ENCODE measurements at places on chromosomes 13 and 19. TPM values are rescaled to one million over a fixed set of nuclear protein-coding genes. Genes with fewer than 3 reads are reported as not detected.

The LHB gene
- not detected for total RNA-seq

The PPP1R12C gene
- 113 TPM for total RNA-seq

The SPACA4 gene
- total RNA-seq: not detected

The ARHGEF18 gene
- total RNA-seq: 40.9 TPM

- no peaks in the 10 kb centered on the region for H3K27me3 ChIP-seq
- no peaks in the 10 kb centered on the region for H3K36me3 ChIP-seq
- no peak for DNase-seq
- no peaks in the 10 kb centered on the region for H3K4me1 ChIP-seq
Observed at GRCh38 chr13:77398825-77399620, 72.1 kb upstream of the MYCBP2 start.

GRCh38 chr19:42108527-42109389, 23.5 kb downstream of the POU2F2 start:
- no peaks in the 10 kb centered on the region for H3K36me3 ChIP-seq
- H3K4me3 ChIP-seq: no peak overlapping the region
- peaks cover 4% of the 10 kb centered on the region for H3K4me1 ChIP-seq
- H3K27me3 ChIP-seq: peaks cover 61% of the 10 kb centered on the region
- peak; percentile 82 for DNase-seq
- H3K27ac ChIP-seq: no peak overlapping the region

DNA sequence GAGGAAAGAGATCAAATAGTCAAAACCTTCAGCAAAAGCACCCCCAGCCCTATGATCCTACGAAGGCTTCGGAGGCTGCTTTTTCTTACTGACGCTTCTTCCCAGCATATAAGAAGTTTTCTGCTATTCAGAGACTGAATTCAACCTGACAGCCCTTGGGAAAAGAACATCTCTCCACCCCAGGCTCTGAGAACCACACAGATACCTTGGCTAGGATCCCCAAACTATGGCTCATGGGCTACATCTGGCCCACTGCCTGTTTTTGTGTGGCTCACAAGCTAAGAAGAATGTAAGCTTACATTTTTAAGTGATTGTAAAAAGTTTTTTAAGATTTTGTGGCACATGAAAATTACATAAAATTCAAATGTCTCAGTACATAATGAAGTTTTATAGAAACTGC, 3.0 kb downstream of the SLC15A1 start:
- peaks cover 4% of the 10 kb centered on the region for H3K36me3 ChIP-seq
- DNase-seq: no peak
- no peak overlapping the region for H3K4me3 ChIP-seq
- peaks cover 41% of the 10 kb centered on the region for H3K27me3 ChIP-seq
- H3K27ac ChIP-seq: no peak overlapping the region

DNA sequence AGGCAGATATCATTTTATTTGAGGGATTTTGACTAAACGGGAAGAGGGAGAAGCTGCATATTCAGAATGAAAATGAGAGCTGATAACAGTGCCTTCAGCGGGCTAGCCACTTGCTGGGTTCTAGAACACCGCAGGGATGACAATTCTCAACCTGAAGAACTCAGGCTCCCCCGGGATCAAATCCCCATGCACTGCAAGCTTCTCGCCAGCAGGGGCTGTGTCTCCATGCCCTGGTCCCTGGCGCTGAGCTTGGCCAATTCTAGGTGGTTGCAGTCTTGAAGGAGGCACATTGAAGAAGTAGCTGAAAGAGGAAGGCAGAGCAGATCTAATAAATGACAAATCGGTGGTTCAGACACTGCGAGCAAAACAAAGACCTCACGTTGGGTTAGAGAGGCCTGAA, 128.7 kb downstream of the UQCRFS1 start:
- peaks cover 13% of the 10 kb centered on the region for H3K27me3 ChIP-seq
- no peak overlapping the region for H3K4me3 ChIP-seq
- no peaks in the 10 kb centered on the region for H3K36me3 ChIP-seq

DNA sequence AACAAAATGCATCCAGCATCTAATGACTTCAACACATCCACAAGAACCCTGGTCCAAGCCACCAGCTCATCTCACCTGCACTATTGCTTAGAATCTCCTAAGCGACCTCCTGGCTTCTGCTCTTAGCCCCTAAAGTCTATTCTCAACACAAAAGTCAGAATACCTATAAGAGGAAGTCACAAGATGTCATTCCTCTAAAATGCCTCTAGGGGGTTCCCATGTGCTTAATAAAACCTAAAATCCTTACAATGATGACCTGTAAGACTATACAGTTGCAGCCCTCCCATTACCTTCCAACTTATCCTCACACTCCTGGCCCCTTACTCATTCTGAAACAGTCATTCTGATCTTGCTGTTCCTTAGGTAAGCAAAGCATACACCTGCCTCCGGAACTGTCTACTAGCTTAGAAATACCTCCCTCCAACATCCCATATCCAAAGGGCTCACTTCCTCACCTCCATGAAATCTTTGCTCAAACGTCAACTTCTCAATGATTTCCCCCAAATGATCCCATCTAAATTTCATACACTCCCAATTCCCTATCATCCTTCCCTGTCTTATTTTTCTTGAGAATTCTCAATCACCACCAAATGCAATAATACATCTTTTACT, 10.0 kb downstream of the ATP7B start:
- no peak overlapping the region for H3K4me3 ChIP-seq
- no peak for DNase-seq
- no peaks in the 10 kb centered on the region for H3K36me3 ChIP-seq
- H3K27ac ChIP-seq: peak overlapping the region; percentile 13
- peaks cover 50% of the 10 kb centered on the region for H3K4me1 ChIP-seq

DNA sequence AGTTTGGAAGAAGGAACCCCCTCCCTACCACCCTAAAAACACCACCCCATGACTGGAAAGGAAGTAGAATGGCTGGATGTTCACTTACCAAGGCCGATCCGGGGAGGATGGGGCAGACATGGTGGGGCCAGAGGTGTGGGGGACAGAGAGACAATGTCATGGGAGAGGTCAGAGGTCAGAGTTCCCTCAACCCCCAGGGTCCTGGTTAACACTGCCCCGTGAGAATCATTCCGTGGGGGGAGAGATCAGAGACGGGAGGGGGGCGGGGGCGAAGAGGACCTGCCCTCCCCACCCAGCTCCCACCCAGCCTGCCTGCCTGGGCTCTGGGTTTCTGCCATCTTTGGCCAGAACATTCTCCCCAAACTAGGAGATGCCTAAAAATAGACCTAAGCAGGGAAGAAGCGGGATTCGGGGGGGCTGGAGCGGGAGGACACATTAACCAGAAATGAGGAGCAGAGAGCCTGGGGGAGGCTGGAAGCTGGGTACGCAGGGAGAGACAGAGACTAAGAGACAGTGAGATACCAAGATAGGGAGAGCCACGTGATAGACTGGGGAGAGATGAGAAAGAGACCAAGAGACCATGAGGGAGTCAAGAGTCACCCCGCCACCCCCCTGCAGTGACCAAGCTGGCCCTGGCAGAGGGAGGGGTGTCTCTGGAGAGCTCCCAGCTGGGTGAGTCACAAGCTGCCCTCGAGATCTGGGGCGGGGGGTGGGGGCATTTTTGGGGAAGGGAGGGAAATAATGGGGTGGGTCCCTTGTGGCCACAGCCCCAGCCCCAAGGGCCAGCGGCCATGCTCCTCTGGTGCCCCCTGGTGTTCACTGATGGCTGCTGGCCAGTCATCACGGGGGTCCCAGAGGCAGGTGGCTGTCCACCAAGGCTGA, 6.1 kb upstream of the KANK2 start:
- no peak overlapping the region for H3K4me3 ChIP-seq
- H3K4me1 ChIP-seq: peaks cover 5% of the 10 kb centered on the region
- DNase-seq: no peak
- no peaks in the 10 kb centered on the region for H3K27me3 ChIP-seq

DNA sequence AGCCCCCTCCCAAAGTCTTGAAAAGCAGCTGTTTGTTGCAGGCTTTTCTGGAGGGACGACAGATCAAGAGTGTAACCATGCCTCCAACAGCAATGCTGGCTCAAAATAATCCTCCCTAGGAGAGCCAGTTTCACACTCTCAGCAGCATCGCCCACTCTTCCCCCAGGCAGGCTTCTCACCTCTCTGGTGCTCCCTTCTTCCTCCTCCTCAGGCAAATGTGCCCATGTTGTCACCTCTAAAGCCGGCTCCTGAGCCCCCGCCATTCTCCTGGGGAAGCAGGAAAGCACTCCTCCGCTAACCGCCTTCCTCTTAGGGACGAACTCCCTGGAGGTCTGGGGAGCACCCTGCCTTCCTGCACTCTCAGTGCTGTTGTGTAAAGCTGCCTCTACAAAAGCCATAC, 98.9 kb upstream of the SGCG start:
- no peaks in the 10 kb centered on the region for H3K27me3 ChIP-seq
- no peak for DNase-seq
- no peaks in the 10 kb centered on the region for H3K36me3 ChIP-seq
- no peak overlapping the region for H3K27ac ChIP-seq
- no peak overlapping the region for H3K4me3 ChIP-seq

GRCh38 chr19:35135389-35135909, 590 bp upstream of the LGI4 start:
- H3K27ac ChIP-seq: no peak overlapping the region
- no peaks in the 10 kb centered on the region for H3K36me3 ChIP-seq
- peak; percentile 84 for DNase-seq
- peaks cover 8% of the 10 kb centered on the region for H3K27me3 ChIP-seq
- peak overlapping the region; percentile 45 for H3K4me3 ChIP-seq

GRCh38 chr19:16368385-16369305, 44.0 kb downstream of the KLF2 start:
- peaks cover 28% of the 10 kb centered on the region for H3K4me1 ChIP-seq
- H3K36me3 ChIP-seq: peaks cover 6% of the 10 kb centered on the region

GRCh38 chr13:97327086-97327485, 105.0 kb downstream of the MBNL2 start:
- H3K4me3 ChIP-seq: no peak overlapping the region
- H3K27ac ChIP-seq: no peak overlapping the region
- DNase-seq: no peak
- H3K4me1 ChIP-seq: peaks cover 14% of the 10 kb centered on the region
- H3K36me3 ChIP-seq: peaks cover 4% of the 10 kb centered on the region

DNA sequence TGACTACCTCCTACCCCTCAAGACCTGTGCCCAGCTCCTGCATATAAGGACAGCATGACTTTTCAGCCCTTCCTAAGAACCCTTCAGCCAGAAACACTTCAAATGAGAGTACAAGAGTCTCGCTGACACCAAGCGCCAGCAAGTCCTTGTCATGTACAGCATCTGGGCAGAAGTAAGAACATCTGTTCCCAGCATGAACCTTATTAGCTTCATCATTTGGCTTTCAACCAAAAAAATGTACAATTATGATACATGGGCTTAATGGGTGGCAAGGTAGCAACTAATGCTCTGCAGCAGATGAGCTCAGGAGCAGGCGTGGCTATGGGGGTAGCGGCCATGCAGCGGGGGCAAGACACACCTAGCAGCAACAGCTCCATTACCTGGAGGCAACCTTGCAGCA, 487.6 kb downstream of the COG6 start:
- H3K4me1 ChIP-seq: peaks cover 15% of the 10 kb centered on the region
- H3K36me3 ChIP-seq: no peaks in the 10 kb centered on the region
- H3K4me3 ChIP-seq: no peak overlapping the region
- no peak for DNase-seq
- H3K27ac ChIP-seq: no peak overlapping the region
- H3K27me3 ChIP-seq: peaks cover 21% of the 10 kb centered on the region

DNA sequence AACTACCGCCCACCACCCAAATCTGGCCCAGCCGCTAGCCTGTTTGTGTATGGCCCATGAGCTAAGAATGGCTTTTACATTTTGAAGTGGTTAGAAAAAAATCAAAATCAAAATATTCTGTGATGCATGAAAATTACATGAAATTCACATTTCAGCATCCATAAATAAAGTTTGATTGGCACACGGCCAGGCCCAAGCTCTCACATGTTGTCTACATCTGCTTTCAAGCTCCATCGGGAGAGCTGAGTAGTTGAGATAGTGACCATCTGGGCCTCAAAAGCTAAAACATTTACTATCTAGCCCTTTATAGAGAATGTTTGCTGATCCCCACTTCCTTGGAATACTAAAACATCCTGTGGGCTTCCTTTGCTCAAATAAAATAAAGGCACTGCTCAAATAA, 14.5 kb downstream of the RFX2 start:
- H3K4me3 ChIP-seq: no peak overlapping the region
- peaks cover 7% of the 10 kb centered on the region for H3K27me3 ChIP-seq
- no peak for DNase-seq
- H3K27ac ChIP-seq: no peak overlapping the region
- peaks cover 39% of the 10 kb centered on the region for H3K4me1 ChIP-seq
- H3K36me3 ChIP-seq: peaks cover 6% of the 10 kb centered on the region

DNA sequence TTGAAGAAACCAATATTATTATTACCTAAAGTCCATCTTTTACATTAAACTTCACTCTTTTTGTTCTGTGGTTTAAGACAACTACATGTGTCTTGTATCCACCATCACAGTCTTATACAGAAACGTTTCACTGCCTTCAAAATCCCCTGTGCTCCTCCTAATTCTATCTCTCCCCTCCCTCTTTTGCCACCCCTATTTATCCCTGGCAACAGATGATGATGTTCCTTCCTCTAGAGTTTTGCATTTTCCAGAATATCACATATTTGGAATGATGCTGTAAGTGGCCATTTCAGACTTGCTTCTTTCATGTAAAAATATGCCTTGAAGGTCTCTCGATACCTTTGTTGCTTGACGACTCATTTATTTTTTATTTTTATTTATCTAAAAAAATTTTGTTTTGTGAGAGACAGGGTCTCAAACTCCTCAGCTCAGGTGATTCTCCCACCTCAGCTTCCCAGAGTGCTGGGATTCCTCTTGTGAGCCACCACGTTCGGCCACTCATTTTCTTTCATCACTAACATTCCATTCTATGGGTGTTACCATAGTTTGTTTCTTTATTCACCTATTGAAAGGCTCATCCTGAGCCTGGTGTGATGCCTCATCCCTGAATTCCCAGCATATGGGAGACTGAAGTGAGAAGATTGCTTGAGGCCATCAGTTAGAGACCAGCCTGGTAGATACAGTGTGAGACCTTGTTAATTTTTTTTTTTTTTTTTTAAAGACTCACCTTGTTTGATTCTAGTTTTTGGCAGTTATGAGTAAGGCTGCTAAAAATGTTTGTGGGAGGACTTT, 8.4 kb downstream of the ZNF763 start:
- no peak for DNase-seq
- H3K4me1 ChIP-seq: no peaks in the 10 kb centered on the region
- peaks cover 45% of the 10 kb centered on the region for H3K36me3 ChIP-seq
- no peak overlapping the region for H3K4me3 ChIP-seq

Measured in type B pancreatic cell (in vitro differentiated cells).